Thoracic aorta (tissue), 2 donors: ENCODE measurements at places on chromosomes 4 and X.

GRCh38 chrX:130057209-130057608, 53.1 kb downstream of the ELF4 start:
- DNase-seq = no peak

DNA sequence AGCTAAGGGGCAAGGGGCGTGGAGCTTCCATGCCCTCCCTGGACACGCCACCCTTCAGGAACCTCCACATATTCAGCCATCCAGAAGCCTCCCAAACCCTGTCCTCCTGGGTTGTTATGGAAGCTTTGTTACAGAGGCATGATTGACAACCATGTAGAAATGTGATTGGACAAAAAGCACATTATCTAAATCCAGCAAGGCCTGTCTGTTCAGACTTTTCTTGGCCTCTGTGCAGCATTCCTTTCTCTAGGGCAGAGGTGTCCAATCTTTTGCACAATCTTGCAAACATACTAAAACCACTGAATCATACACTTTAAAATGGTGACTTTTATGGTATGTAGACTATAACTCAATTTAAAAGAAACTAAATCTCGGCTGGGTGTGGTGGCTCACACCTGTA, 12.7 kb downstream of the STEEP1 start:
- DNase-seq = no peak

GRCh38 chr4:88130544-88131305, 27.7 kb downstream of the ABCG2 start:
- DNase-seq = no peak

- no peak for DNase-seq
Measured at GRCh38 chr4:617644-618641, 7.4 kb upstream of the PDE6B start.

DNA sequence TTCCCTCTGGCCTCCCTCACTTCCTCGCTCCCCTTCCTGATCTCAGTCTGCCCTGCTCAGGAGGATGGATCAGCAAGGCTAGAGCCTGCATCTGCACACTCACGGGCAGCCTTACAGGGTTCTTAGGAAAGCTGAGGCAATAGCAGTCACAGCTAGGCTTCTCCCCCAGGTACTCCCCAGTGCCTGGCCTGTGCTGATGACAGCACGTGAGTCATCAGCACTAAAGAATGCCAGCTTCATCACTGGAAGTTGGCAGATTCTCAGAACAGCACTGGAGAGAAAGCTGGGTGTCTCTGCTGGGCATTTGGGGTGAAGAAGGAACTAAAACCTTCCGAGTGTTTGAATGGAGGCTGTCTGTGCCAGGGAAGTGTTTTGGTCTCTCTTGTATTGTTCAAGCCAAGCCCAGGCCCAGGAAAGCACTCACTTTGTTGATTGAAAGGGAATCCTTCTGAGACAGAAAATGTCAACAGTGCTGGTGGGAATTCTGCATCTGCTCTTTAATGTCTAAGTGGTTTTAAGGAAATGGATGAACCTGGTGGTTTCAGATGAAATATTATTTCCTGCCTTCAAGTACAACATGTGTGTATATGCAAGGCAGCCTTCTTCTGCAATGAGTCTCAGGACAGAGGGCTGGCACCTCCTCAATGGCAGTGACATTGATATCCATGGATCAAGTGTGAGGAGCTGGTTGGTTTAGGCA, 73.0 kb upstream of the SCOC start:
- no peak for DNase-seq

GRCh38 chr4:139557556-139558110, 1.6 kb upstream of the SETD7 start:
- no peak for DNase-seq

GRCh38 chrX:19660604-19661255, 145.4 kb upstream of the MAP3K15 start:
- DNase-seq = no peak

DNA sequence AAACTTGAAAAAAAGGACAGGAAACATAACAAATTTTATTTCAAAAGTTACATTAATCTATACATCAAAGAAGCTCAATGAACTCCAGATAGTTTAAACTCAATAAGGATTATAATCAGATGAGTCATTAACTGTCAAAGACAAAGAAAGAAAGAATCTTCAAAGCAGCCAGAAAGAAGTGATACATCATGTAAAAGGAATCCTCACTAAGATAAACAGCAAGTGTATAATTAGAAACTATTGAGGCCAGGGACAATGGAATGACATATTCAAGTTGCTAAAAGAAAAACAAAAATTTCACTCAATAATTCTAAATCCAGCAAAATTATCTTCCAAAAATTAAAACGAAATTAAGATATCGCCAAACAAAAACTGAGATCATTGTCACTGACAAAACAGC, 161.6 kb upstream of the NWD2 start:
- DNase-seq = no peak

DNA sequence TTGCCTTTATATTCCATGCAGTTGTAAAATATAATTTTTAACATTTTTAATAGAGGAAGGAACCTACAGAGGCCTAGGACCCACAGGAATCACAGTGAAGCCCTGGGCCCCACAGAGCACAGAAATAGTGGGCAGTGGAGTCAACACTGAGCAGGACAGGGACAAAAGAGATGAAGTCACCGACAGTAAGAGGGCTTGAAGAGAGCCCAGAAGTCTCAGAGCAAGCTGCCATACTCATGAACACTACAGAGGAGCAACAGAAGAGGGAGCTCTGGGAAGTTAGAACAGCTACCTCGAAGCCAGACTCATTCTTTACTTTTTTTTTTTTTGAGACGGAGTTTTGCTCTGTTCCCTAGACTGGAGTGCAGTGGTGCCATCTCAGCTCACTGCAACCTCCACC, 149.3 kb upstream of the TENM3 start:
- no peak for DNase-seq

DNA sequence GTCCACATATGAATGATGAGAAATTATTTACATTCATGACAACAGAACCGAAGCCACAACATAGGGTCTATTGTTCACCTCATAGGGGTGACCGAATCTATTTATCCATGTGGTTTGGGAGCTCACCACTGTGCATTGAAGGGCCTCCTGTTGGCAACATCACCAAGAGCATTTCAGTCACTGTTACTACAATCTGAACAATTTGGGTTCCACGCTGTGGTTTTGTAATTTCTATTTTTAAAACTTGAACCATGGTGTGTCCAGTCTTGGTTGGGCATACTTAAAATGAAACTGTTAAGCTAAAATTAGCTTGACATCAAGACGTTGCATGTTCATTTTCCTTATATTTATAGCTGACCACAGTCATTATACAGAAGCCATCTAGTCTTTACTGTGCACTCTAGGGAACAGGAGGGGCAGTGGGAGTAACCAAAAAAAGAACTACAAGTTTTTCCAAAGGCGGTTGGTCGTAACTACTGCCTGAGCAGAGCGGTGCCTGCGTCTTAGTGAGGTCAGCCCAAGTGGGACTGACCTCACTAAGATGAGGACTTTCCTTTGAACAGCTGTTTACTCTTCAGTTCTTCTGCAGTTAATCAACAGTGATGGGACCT, 192.1 kb downstream of the SPRY1 start:
- DNase-seq = no peak

DNA sequence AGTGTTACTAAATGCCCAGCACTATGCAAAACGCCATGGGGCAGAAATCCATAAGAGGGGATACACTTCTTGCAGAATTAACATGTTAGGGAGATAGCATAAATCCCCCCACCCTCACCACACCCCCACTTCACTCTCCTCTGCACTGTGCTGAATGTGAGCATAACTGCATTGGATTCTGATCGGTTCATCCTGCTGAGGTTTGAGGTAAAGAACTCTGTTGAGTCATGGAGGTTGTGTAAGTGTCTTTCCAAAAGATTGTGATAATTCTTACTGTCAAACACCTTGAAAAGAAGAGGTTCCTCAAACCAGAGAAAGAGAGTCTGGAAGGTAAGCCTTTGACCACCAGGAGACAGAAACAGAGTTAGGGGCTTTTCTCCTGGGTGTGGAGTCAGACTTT, 43.6 kb downstream of the RBM47 start:
- no peak for DNase-seq
